Stimulated activated CD4-positive, alpha-beta T cell treated with anti-CD3 and anti-CD28 coated beads, Interleukin-15, amount 100 ng/mL, for 1 hour (primary cell): ENCODE measurements at places on chromosomes 7 and 10.

DNA sequence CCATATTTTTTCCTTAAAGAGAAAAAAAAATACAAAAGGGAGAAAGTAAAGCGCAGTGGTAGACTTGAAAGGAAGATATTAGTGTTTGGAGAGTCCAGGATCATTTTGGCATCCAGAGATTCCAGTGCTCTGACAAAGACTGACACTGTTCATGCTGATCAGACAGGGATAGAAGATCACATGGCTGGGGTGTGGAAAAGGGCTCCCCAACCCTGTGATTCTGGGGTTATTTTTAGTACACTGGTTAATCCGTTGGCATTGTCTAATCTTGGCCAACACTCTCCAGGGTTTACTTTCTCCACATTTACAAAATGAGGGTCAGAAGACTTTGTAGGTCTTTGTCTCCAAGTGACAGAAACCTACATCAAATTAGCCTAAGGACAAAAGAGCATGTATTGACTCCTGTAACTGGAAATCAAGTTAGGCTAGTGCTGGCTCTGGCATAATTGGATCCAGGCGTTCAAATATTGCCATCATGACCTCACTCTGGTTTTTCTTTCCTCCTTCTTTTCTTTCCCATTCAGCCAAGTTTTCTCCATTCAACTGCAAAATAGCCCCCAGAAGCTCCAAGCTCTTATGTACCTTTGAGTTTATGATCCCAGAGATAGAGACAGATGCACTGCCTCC is 181.6 kb downstream of the PHTF2 start:
- DNase-seq: no peak

DNA sequence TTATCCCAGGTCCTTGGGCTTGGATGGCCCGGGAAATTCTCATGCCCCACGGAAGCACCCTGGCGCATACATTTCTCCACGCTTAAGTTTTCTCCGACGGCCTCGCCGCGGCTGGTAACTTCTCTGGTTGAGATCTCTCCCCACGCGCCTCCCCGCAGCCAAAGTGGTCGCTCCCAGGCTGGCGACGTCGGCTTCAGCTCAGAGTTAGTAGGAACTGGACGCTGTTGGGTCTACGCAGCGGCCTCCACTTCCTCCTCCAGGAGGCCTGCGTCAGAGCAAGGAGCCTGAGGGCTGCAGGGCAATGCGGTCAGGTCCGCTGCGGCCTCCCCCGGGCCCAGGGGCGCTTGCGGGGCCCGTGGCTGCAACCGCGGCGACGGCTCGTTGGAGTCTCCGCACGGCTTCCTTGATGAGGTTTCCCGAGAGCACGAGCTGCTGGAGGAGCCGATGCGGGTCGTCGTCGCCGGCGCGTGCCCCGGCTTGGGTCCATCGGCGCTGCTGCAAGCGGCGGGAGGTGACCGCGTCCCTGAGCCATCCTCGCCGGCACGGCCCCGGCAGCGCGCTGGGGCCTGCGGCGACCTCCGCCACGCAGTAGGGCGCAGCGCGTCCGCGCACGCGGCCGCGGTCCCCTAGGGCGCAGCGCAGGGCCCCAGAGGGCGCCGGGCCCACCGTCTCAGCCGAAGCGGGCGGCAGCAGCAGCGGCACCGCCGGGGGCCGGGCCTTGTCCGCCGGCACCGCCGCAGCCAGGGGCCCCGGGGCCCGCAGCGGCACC is 744 bp downstream of the FRAT2 start:
- no peak for DNase-seq

- no peak for DNase-seq
Observed at GRCh38 chr7:7109934-7110333, 72.4 kb upstream of the C1GALT1 start.

DNA sequence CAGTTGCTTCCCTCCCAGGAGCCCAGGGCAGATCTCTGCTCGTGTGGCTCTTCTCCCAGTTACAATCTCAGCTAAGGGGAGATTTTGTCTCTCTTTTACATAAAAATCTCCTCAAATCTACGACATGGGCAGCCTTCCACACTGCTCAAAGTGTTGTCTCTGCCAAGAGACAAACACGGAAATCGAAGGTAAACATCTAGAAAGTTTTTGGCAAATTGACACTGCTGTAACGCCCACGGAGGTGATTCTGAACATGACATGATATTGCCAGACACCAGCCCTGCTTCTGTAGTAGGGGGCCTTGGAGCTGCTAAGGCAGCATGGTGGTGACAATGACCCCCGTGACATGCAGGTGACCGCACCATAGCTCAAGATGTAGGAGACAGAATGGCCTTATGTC is 128.3 kb downstream of the CCDC3 start:
- no peak for DNase-seq

DNA sequence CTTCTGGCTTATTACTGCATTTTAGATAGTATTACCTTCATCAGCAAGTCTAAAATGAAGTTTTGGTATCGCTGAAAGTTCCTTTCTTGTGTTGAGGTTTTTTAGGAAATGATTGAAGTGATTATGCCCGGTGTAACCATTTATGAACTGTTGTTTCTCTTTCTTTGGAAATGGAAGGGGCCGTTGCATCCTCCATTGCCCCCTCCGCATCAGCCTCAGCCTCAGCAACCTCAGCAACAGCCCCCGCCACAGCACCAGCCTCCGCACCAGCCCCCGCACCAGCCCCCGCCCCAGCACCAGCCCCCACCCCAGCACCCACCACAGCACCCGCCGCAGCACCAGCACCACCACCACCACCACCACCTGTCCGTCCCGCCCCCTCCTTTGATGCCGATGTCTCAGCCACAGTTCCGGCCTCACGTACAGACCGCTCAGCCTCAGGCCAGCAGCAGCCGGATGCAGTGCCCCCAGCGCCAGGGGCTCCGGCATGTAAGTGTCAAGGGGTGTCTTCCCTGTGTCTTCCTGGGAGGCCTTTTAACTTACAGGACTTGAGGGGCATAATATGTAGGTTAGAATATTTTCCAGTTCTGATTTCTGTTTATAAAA is 72.6 kb downstream of the SHH start:
- no peak for DNase-seq

GRCh38 chr7:19392246-19392645 is 247.0 kb upstream of the FERD3L start:
- no peak for DNase-seq

DNA sequence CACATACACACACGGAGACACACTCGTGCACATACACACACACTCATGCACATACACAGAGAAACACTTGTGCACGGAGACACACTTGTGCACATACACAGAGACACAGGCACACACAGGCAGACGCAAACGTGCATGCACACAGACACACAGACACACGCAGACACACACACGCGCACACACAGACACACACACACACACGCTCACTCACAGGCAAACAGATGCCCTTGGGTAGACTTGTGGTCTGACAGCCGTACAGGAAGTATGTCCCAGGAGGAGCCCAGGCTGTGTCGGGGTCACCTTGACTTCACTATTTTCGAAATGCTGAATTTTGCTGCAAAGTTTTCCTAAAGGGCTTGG is 538.0 kb downstream of the DNAJB6 start:
- DNase-seq: no peak

- no peak for DNase-seq
Observed at GRCh38 chr10:63696205-63696604, 175.0 kb downstream of the REEP3 start.

DNA sequence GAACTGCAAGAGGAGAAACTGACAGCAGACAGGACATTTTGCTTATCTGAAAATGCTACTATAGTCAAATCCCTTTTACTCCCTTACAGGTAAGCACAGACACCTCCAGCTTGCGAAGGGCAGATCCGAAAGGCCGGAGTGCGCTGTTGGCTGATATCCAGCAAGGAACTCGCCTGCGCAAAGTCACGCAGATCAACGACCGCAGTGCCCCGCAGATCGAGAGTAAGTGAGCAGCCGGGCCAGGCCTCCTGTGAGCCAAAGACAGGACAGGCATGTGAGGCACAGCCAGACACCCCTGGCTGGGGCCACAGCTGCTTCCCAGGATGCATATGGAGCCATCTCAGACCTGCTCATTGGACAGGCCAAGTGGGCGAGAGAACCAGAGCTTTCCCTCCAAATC is 69.4 kb downstream of the WIPF3 start:
- DNase-seq: no peak

DNA sequence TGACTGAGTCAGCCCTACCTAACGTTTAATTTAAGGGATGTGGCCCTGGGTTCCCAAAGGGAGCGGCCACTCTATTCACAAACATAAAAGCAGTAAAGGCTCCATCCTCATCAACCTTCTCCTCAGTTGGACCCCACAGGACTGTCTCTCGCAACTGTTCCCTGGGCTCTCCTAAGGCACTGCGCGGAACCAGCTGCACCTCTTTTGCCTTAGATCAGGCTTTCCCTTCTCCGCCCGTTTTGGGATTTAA is 689 bp upstream of the GTPBP4 start:
- DNase-seq: no peak

DNA sequence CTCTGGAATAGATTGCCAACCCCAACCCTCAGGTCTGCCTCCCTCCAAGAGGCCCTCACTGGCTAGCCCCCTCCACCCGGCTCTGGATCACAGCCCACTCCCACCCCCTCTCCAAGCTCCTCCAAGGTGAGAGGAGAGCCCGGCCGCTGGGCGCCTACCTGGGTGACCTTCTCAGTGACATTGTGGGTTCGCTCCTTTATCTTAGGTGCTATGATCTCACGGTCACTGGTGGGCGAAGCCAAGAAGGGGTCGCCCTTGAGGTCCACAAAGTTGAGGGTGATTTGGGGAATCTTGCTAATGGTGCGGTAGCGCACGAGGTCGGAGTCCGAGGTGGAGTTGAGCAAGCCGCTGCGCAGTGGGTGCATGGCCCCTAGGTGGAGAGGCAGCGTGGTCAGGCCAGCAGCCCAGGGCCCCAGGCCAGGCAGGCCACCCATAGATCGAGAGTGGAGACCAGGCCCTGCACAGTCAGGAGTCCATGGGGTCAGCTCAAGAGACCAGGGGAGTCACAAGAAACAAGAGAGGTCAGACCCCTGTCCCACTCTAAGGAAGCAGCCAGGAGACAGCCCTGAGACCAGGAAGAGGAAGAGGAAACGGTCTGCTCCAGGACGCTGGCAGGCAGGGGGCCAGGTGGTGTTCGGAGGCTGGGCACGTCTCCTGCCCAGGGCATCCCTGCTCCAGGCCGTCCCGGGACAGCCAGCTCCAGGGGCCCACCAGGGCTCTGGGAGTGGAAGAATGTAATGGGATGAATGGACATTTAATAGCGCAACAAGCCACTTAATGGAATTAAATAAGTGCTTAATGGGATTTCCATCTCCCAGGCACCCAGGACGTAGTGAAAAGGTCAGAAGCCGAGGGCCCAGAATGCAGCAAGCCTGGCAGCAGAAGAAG is 20.7 kb downstream of the KCNH2 start:
- DNase-seq: no peak

DNA sequence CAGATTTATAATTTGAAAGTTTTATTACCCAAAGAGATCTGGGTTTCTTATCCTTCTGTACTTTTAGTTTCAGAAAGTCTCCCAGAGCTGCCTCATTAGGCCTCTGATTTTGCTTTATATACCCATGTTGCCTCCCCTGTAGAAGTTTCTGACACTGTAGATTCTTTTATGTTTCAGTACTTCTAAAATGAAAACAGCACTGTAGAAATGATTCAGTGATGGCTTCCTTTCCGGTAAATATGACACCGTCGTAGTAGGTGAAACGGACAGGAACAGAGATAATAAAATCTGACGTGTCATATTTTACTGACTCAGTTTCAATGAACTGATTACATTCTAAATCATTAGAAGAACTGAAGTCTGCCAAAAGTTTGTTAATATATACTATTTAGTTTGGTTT is 272.7 kb downstream of the TWIST1 start:
- DNase-seq: no peak

GRCh38 chr10:31697271-31698180 is 231.1 kb downstream of the ARHGAP12 start:
- no peak for DNase-seq

GRCh38 chr10:33609546-33609945 is 275.1 kb upstream of the NRP1 start:
- DNase-seq: no peak

DNA sequence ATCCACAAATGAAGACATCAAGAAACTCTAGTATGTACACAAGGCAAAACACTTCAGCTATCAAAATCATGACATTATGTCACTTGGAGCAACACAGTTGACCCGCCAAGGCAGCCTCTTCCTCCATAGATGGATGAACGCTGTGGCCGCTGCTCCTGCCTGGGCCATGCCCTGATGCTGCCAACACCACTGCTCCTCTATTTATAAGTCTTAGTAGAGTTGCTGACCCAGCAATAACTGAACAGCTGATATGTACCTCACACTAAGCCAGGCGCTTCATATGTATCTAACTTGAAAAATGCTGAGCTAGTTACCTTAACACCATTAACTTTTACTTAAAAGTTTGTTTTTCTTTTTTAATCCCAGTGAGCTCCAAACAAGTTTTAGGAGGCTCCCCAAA is 131.9 kb downstream of the LYZL1 start:
- DNase-seq: no peak

- DNase-seq: no peak
Observed at GRCh38 chr7:153399554-153399940, 640.0 kb downstream of the ACTR3B start.

DNA sequence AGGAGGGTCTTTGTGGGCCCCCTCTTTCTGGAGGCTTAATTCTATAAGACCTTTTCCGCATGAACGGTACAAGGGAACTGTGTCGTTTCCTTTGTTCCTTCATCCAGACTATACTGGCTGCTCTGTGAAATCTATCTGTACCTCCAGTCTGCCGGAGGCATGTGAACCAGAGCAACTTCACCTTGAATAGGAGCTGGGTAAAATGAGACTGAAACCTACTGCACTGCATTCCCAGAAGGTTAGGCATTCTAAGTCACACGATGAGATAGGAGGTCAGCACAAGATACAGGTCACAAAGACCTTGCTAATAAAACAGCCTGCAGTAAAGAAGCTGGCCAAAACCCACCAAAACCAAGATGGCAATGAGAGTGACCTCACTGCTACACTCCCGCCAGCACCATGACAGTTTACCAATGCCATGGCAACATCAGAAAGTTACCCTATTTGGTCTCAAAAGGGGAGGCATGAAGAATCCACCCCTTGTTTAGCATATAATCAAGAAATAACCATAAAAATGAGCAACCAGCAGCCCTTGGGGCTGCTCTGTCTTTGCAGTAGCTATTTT is 36.8 kb upstream of the INPP5F start:
- DNase-seq: no peak

GRCh38 chr7:41803569-41803968 is 100.7 kb upstream of the INHBA start:
- DNase-seq: no peak

GRCh38 chr10:89582022-89582421 is 46.6 kb upstream of the SLC16A12 start:
- DNase-seq: no peak

DNA sequence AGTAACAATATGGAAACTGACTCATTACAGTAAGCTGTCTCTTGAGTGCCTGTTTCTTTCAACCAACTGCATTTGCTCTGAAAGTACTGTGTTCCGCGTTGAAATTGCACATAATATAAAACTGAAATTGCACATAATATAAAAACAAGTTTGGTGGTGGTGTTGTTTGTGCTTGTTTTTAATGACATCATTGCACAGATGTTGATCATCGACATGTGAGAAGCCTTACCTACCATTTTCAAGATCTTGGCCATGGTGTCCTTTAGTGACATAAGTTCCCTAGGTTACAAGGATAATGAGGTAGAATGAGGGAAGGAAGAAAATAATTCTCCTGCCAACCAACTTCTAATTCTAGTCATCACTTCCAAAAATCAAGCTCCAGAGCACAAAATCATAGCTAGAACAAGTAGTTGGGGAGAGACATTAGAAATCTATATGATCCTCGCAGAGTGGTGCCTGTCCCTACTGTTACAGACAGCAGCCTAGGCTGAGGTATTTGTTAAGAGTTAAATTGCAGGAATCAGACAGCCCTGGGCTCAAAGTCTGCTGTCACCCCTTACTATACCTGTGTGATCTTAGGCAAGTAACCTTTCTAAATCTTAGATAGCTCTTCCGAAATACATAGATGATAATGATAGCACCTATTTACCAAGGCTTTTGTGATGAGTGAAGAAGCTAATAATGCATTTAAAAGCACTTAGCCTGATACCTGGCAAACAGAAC is 29.3 kb downstream of the DOCK4 start:
- no peak for DNase-seq
